GDM1 (cell line): ENCODE measurements at places on chromosomes 12 and 14.
A peak's percentile ranks its signal among the peaks of the same experiment; 100 is the strongest.

DNA sequence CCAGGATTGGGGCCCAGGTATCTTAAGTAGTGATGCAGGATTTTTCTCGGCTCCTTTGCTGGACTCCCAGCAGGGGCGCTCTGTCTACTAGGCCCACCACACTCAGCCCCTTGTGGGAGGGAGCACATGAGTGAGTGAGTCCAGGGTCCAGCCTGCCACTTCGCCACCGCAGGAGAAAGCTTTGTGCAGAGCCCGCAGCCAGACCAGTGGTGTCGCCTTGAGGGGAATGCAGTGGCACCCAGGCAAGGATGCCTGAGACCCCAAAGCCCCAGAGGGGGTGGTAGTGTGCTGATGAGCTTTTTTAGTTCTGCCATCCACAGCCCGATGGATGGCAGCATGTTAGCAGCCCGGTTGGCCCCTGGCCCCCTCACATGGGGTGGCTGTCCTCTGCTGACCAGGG lies 5.4 kb upstream of the MRPS35 start:
- no peak for DNase-seq

DNA sequence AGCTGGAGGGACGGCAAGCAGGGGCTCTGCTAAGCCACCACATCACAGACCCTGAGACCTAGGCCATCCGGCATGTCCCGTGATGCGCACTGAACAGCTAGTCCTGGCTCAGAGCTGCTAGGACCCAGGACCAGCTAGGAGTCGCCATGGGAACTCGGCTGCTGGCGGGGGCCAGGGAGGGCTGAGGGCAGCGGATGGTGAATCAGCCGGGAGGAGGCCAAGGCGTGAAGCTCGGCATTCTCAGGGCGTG lies 5.1 kb downstream of the AHNAK2 start:
- DNase-seq: no peak

- DNase-seq: no peak
Observed at GRCh38 chr14:51304438-51304837, 64.4 kb downstream of the TMX1 start.

DNA sequence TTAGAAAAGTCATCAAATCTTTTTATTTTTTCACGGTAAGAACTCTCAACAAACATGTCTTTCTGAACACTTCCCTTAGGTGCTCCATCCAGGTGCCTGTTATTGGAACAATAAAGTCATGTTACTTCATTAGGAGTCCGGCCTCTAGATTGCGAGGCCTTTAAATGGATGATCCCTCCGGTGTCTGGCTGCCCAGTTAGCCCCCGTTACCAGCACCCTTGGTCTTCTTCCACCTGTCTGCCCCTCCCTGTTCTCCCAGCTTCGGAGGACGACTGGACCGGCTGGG lies 593 bp upstream of the PA2G4 start:
- no peak for DNase-seq

GRCh38 chr14:36585100-36585499 lies 2.7 kb upstream of the NKX2-8 start:
- DNase-seq: no peak

- no peak for DNase-seq
Observed at GRCh38 chr14:101061411-101062064, 158.0 kb upstream of the RTL1 start.

DNA sequence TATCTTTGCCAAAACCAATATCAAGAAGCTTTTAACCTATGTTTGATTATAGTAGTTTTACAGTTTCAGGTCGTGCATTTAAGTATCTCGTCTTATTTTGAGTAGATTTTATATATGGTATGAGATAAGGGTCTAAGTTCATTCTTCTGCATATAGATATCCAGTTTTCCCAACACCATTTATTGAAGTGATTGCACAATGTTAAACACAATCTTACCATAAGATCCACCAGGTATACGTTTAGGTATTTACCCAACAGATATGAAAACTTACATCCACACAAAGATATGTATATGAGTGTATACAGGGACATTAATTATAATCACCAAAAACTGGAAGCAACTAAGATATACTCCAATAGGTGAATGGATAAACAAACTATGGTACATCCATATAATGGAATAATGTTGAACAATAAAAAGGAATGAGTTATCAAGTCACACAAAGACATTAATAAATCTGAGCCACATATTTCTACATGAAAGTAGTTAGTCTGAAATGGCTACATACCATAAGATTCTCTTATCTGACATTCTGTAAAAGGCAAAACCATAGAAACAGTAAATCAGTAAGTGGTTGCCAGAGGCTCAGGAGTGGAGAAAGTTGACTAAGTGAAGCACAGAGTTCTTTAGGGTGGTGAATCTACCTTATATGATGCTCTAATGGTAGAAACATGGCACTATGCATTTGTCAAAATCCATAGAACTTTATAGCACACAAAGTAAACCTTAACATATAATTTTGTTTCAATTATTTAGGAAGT lies 222.6 kb downstream of the NUAK1 start:
- DNase-seq: no peak

DNA sequence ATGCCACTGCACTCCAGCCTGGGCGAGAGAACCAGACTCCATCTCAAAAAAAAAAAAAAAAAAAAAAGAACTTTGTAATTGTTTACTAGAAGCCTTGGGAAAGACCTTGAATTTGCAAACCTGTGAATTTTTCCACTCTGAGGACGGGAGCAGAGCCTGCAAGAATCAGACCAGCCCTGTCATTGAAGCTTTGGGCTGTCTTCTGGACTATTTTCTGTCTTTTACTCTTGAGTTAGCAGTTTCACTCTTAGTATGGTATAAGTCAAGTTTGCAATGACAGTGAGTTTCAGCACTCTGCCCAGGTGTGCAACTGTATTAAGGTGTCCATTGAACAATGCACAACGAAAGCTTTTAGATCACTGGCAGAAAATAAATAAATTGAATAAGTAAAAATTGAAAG lies 81.4 kb upstream of the KRAS start:
- DNase-seq: no peak

GRCh38 chr14:89507926-89508460 lies 91.0 kb upstream of the FOXN3 start:
- no peak for DNase-seq

GRCh38 chr14:99884834-99885648 lies 91.8 kb downstream of the EML1 start:
- peak; percentile 31 for DNase-seq

DNA sequence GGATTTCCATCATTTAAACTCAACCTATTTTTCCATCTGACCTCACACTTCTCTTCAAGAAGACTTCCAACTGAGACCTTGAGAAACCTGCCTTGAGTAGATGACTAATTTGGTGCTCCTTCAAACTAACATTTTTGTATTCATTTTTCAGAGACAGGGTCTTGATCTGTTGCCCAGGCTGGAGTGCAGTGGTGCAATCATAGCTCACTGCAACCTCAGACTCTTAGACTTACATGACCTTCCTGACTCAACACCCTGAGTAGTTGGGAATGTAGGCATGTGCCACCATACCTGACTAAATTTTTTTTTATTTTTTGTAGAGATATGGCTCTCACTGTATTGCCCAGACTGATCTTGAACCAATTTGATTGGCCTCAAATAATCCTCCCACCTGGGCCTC lies 389.9 kb downstream of the PDZRN4 start:
- DNase-seq: no peak

DNA sequence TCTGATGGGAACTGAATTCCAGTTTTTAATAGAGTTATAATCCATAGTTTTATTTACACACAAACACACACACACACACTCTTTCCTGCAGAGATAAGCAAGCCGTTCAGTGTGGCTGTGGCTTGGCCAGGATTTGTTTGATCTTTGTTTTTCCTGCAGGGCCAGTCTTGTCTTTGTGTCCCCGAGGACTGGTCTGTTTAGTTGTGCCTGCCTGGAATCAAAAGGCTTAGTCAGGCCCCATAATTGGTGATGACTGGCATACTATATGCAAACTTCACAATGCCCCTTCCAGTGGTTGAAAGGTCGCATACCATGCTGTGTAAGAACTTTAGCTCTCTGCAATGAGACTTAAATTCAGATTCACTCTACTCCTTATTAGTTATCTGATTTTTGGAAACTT lies 26.0 kb downstream of the WBP11 start:
- no peak for DNase-seq

- DNase-seq: no peak
Observed at GRCh38 chr12:115790526-115790925, 487.0 kb downstream of the MED13L start.

DNA sequence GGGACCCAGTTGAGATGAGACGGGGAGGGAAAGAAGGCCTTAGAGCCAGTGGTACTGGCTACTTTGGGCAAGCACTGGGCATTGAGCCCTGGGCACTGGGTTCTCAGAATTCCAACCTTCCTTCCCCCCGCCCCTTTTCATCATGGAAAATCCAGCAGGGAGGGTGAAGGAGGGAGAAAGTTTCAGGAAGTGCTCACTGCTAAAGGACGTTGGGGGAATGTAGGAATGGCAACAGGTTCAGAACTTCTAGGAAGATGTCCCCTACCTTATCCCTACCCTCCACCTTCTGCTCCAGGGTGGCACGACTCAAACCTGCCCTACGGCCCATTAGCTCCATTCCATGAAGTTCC lies 4.2 kb upstream of the TNS2 start:
- DNase-seq: no peak

DNA sequence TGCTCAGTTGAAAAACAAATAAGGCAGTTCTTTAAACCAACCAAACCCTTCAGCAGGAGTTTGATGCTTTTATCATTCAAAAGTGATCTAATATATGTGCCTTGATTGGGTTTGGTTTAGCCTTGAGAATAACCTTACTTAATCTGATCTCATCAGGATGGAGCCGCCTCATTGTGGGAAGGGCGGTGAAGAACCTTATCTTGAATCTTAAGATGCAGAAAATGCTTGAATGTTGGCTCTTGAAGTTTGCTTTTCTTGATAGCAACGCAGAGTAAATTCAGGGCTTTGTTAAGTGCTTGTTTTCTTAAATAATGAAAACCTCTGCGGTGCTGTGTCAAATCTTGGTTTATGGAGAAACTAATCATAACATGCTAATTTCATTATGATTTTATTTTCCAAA lies 138.2 kb downstream of the MON2 start:
- no peak for DNase-seq

- DNase-seq: no peak
Observed at GRCh38 chr14:68527329-68527851, 265.5 kb downstream of the ZFP36L1 start.

DNA sequence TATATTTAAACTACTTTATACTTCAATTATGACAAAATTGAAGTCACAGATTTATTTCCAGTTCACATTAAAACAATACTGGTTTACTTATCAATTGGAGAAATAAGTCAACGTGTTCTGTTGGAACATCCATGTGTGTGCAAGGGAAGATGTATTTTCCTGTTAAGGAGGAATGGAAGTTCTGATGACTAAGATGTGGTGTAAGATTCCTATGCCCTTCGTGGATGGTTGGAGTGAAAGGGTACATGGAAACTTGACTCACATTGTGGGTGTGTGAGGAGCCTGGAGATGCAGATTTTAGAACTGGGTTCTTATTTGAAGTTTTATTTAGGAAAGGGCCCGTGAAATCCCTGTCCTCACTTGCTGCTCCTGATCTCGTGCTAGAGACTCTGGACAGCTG lies 95.3 kb downstream of the CATSPERB start:
- no peak for DNase-seq

DNA sequence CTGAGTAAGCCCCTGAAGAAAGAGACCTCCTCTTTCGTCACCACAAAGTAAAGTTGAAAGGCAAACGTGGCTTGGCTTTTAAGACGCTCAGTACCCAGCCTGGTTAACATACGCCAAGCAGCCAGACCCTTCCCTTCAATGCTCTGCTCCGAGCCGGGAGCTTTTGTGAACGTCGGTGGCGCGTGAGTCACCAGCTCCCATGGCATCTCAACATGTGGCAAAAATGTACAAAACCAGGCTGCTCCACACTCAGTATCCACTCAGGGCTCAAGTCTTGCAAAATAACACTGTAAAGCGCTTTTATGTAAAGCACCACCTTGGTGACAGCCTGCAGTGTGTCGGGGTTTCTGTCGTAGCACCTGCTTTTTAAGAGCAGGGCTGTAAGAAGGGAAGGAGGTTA lies 89.0 kb downstream of the SETD3 start:
- DNase-seq: no peak

DNA sequence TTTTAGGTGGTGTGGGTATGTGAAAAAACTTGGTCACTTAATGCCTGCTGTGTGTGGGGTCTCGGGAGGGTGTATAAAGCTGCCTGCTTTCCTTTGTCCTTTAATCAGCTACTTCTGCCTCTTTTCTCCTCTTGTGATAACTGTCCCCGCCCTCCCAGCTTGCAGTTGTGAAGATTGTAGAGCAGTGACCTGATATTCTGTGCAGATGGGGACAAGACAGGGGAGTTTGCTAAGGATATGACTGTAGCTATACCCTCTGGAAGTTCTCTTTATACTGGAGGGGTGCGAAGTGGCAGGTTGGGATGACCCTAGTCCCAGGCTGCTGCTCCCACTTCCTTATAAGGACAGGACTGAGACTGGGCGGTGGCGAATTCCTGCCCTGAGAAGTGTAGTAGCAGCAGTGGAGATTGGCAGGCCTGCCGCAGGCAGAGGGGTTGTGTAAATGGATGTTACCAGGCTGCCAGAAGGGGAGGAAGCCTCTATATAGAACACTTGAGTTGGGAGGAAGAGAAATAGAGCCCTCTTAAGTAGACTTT lies 835 bp downstream of the MYL6 start:
- peak; percentile 16 for DNase-seq

DNA sequence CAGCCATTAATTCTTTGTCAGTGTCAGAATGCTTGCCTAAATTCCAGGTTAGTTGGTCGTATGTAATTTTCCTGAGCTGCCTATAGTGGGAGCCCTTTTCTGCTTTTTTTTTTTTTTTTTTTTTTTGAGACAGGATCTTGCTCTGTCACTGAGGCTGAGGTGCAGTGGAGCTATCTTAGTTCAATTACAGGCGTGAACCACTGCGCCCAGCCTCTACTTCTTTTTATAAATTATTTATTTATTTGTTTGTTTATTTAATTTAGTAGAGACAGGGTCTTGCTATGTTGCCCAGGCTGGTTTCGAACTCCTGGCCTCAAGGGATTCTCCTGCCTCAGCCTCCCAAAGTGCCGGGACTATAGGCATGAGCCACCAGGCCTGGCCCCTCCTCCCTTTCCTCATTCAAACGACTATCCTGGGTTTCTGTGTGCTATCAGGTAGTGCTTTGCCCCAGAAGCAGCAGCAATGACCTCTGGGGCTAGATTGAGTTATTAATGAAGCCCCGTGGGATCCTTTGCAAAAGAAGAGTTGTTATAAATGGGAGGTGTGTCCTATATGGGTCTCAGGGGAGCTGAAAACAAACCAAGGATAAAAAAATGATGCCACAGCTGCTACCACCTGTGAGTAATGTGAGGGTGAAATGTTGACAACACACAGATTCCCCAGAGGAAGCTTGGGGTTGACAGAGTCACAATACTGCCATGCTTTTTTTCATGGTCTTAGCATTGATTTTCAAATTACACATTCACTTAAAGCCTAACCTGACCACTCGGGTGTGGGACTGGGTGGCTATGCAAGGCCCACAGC lies 34.6 kb upstream of the NFKBIA start:
- DNase-seq: no peak

GRCh38 chr14:103122947-103123633 lies at the start of gene TNFAIP2:
Gene TNFAIP2, plus strand, starts transcription at chr14:103123461. Its CDS starts 2,997 bp downstream, at chr14:103126458.
- DNase-seq: peak; percentile 64

- DNase-seq: no peak
Observed at GRCh38 chr12:6018265-6018664, 73.2 kb upstream of the ANO2 start.

- DNase-seq: no peak
Observed at GRCh38 chr12:110533607-110534006, 31.5 kb downstream of the RAD9B start.
